ENCODE measurements at places on chromosomes 3 and 15.
A peak's percentile ranks its signal among the peaks of the same experiment; 100 is the strongest.

GRCh38 chr3:177615015-177615414 is 417.7 kb upstream of the TBL1XR1 start:
- DNase-seq, result peak; percentile 95

DNA sequence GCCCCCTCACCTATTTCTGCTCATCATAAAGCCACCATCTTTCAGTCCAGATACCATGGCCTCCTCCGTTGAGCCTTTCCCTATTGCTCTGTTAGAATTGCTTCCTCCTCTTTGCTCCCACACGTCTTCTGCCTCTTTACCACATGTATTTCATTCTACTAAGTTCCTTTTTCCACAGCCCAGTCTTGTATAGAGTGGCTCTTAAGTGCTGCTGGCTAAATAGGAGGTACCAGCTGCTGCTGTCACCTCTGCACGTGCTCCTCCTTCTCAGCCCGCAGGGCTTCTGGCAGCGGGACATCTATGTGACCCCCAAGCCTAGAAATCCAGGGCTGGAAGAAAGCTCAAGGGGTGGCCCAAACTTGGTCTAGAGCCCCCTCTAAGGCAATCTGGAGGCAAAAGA is 38.8 kb upstream of the PLXND1 start:
- DNase-seq, result no peak

DNA sequence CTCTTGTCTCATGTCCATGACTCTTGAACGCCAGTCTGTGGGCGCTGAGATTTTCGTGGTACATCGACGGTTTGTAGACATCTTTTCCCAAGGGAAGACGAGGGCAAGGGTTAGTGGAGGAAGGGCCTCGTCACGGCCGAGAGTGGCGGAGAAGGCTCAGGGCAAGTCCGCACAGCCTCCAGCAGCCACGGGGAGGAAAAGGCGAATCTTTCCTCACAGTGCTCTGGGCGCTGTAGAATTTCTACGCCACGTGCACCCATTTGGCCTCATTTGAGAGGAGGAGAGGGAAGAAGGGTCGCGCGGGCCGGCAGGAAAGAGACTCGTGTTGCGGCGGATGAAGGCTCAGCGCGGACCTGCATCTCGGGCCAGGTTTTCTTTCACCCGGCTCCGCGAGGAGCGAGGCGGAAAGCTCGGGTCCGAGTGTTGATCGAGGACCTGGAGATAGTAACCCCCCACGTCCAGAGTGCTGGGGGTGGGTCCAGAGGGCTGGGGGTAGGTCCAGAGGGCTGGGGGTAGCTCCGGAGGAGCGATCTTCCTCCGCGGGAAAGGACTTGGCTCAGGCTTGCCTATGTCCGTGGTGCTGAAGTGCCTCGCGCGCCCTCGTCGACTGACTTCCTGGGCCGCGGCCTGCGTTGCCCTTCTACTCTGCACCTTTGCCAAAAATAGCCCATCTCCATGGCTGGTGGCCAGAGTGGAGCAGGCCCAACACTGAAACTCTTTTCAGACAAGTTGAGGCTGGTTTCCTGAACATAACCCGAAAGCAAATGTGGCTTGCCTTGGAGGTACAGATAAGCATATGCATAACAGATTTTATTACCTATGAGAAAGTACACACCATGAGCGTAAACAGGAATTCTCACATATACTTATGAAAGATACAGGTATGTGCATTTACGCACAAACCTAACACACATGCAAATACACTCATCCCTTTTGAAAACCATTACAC is 1.1 kb downstream of the SLC35G2 start:
- no peak for DNase-seq

DNA sequence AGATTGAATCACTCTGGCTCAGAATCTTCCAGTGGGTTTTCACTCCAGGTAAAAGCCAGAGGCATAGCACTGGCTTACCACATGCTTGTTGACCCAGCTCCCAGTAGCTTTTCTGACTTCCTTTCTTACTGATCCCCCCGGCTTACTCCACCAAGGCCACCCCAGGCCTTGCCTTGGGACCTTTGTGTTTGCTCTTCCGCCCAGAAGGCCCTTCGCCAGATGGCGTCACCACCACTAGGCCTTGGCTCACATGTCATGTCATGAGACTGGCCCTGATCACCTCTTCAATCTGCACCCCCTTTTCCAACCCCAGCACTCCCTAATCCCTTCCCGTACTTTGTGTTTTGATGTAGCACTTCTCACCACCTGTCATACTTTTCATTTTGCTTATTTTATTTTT is 98.5 kb upstream of the UMPS start:
- DNase-seq, result no peak

GRCh38 chr3:48402281-48402732 is 27.6 kb downstream of the PLXNB1 start:
- DNase-seq, result peak; percentile 73

DNA sequence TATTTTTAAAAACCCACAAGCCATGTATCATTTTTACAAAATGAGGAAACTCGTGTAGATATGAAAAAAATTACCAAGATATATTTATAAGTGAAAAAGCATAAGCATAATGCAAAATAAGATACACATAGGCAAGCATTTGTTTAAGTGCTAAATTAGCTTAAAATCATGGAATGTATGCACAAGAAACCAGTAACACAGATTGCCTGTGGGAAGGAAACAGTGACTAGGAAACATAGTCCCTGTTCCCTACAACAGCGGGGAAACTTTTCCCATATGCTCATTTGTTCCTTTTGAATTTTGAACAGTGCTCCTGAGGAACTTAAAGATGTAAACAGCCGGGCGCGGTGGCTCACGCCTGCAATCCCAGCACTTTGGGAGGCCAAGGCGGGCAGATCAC is 169.5 kb downstream of the PDE8A start:
- DNase-seq, result no peak

- DNase-seq, result no peak
Measured at GRCh38 chr15:74461847-74462511, 1.0 kb upstream of the UBL7 start.

GRCh38 chr15:49468481-49468839 is 45.4 kb downstream of the FGF7 start:
- no peak for DNase-seq

GRCh38 chr3:115913069-115913686 is 289.9 kb downstream of the GAP43 start:
- no peak for DNase-seq

- DNase-seq, result no peak
Measured at GRCh38 chr3:182349051-182349450, 444.3 kb upstream of the ATP11B start.

DNA sequence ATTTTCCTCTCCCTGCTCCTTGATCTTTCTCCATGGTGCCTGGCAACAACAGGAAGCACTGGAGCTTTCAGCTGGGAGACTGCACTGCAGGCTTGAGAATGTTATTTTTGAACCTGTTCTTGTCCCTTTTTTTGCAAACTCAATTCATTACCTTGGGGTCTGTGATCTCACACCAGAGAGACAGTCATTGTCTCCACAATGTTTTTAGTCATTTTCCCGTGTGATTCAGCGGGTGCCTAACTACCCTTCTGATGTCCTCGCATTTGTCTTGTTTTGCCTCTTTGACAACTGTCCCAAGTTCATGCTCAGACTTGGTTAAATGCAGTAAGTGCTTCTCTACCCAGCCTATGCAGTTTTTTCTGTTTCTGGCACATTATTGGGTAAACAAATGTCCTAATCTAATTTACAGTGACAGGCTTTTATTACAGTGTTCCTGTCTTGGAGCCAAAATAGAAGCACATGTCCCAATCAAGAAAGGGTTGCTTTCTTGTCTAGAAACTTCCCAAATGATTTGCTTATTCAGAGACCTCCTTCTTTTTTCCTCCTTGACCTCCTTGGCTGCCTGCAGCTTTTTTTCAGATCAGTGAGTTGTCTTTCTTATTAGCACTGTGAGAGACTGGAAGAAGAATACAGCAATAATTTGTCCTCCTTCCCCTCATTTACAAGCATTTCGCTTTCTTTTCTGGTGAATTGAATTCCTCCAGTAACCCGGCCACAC is 162.4 kb downstream of the NSUN3 start:
- no peak for DNase-seq

DNA sequence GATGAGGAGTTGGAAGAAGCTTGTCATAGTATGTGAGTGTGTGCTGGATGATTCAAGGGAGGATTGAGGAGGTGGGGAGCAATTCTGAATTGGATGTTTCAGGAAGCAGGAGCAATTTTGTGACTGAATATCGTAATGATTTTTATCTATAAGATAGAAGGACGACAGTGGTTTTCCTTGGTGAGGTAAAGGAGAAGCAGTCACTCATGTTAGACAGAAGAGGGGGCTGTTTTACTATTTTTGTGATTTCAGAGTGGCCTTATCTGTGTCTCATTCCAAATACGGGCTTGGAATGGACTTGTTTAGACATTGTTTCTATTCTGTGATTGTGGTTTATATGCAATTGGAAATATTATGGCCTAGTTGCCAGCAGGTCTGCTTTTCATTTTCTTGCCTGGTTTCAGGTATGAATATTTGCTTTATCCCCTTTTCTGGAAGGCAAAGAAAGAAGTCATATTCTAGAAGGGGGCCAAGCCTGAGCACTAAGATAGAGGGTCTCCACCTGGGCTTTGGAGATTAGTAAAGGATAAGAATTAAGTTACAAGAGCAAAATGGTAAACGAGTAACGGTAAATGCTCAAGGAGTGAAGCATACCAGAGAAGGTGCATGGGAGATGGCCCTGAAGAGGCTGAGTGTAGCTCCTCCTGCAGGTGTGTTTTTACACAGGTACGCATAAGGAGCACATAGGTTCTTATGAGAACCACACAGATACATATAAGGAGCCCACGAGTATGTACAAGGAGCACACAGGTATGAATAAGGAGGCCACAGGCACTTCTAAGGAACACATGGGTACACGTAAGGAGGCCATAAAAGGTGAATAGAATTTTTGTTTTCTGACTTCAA is 124.6 kb upstream of the KCNAB1 start:
- peak; percentile 24 for DNase-seq

DNA sequence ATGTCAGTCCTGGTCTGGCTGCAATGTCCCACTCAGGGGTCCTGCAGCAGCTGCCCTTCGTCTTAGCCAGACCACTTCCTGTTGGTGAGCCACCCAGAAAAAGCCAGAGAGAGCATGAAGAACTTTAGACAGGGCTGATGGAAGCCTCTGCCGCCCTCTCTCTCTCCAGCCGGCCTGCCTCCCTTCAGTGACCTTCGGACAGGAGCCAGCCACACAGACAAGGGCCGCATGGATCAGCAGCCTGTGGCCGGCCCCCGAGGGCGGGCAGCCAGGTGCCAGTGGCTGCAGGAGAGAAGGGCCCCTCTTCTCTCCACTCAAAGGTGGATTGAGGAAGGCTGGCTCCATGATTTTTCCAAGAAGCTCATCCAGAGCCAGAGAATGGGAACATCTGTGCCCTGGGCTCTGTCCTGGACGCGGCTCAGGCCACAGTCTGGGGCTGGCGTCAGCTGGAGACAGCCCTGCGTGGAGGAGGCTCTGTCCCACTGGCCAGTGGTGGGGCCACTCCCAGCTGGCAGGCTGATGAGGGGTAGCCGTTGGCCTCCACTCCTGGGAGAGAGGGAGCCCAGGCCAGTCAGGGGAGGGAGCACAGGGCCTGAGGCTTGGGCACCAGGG is 42.9 kb downstream of the ISG20 start:
- DNase-seq, result no peak

GRCh38 chr3:59880717-59881116 is 830.9 kb upstream of the CFAP20DC start:
- no peak for DNase-seq

DNA sequence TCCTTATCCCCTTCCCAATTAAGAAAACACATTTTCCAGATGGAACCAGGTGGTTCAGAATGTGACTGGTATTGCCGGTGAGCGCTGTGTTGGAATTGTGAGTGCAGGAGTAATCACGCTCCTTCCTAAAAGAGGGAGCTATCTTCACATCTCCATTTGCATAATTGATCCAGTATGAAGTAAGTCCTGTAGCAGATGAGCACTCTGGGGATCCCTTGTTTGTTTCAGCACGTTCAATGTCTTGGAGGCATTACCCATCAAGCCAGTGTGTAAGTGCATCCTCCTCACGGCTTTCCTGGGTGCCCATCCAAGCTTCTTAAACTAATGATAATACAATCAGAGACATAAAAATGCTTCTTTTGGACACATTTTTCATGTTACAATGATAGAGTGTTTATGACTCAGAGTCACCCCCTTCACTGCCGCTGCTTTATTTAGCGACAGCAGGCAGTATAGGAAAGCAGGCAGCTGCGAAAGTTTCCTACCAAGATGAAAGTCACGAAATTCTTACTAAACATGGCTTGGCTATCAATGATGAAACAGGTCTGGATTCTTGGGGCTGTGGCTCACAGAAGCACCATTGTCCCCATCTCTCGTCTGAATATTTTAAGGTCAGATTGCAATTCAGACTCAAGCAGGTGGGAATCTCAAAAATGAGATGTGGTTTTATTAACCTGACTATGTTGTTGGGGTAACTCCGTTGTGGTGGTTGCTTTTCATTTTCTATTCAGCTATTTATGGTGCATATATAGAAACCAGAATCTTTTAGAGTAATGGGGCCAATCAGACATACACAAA is 346.3 kb upstream of the MDFIC2 start:
- DNase-seq, result no peak

DNA sequence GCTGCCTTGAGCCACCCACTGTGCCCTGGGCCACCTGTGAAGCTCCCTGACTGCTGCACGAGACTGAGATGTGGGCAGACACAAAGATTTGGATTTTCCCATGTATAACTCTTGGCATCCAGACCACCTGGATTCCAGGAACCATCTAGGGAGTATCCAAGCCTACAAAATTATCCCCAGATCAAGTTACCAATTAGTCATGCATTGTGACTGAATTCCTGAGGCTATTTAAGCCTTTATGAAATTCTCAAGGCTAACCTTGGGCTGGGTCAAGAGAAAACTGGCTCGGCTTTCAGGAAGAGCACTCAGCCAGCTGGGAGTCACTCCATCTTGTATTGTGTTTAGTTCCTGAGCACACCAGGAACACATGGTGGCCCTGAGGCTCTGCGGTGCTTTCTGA is 13.3 kb upstream of the ATP13A5 start:
- no peak for DNase-seq

DNA sequence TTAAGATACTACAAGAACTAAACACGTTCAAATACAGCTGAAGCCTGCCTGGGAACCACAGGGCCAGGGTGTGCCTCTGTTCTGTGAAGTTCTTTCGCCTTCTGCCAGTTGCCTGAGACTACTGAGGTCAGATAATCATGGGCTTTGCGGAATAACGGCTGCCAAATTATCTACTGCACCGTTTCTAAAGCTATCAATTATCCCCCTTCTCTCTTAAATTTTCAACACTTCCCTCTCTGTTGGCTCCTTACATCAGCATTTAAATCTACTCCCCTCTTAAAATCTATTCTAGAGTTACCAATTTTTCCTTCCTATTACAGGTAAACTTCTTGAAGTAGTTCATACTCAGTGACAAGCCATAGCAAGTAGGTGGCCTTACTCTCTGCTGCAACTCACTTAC is 6.2 kb upstream of the NEO1 start:
- no peak for DNase-seq

DNA sequence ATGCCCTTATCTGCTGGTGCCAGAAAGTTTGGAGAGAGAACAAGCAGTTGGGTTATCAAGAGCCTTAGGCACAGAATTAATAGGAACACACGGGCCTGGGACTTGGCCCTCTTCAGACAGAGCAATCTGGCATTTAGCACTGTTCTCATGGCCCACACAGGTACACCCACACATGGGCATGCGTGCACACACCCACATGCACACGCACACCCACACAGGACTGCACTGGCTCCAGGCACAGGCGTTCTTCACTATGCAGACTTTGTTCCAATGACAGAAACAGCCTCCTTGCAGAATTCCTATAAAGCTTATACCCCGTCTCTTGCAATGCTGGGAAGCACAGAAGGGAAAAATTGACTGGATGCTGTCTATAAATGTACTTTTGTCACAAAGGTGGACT is 36.3 kb downstream of the TMEM44 start:
- no peak for DNase-seq

- no peak for DNase-seq
Measured at GRCh38 chr15:66403323-66403722, 16.6 kb downstream of the MAP2K1 start.

- no peak for DNase-seq
Measured at GRCh38 chr3:50816894-50817293, 142.2 kb downstream of the DOCK3 start.

Data from fibroblast of skin of left biceps (primary cell).